ENCODE measurements at places on chromosomes 13 and 19.

- H3K36me3 ChIP-seq = peaks cover 91% of the 10 kb centered on the region
- no peak overlapping the region for H3K4me3 ChIP-seq
- H3K4me1 ChIP-seq = peaks cover 7% of the 10 kb centered on the region
- no peaks in the 10 kb centered on the region for H3K27me3 ChIP-seq
- no peak for DNase-seq
- H3K27ac ChIP-seq = no peak overlapping the region
Measured at GRCh38 chr19:42290523-42291434, 11.2 kb upstream of the PRR19 start.

GRCh38 chr19:38718747-38719543 lies 25.3 kb downstream of the CAPN12 start:
- H3K4me1 ChIP-seq = no peaks in the 10 kb centered on the region
- H3K36me3 ChIP-seq = peaks cover 38% of the 10 kb centered on the region
- H3K27me3 ChIP-seq = no peaks in the 10 kb centered on the region
- no peak overlapping the region for H3K4me3 ChIP-seq
- no peak overlapping the region for H3K27ac ChIP-seq

DNA sequence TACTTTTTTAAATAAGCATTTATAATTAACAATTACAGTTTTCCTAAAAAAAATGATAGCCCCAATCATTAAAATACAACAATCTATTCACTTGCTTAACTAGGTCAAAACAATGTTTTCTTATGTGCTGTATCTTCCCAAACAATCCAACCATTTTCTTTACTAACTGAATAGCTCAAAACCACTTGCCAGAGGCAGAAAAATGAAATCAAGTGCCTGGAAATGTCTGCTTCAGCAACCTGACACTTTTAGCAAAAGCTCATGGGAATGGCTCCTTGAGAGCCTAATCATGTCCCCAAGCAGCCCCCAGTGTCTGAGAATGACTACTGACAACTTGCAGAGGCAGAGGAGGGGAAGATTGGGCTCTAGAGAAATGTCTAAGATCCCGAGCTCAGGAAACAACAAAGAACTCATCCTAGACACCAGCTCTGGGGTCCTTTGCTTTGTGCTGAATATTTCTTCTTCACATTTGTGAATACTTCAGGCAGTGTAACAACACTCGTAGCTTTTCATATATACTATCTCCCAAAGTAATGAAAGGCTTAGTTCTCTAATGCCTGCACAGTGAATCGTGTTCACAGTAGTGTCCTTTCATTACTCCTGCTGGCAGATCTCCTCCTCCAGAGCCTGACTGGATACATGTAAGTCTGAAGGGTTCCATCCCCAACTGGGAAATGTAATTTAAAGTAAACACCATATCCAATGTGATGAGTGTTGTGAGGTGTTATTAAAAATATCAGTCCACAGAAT lies 280.0 kb downstream of the LHFPL6 start:
- no peak overlapping the region for H3K4me3 ChIP-seq
- DNase-seq = no peak
- H3K27me3 ChIP-seq = no peaks in the 10 kb centered on the region
- no peaks in the 10 kb centered on the region for H3K4me1 ChIP-seq
- no peaks in the 10 kb centered on the region for H3K36me3 ChIP-seq

DNA sequence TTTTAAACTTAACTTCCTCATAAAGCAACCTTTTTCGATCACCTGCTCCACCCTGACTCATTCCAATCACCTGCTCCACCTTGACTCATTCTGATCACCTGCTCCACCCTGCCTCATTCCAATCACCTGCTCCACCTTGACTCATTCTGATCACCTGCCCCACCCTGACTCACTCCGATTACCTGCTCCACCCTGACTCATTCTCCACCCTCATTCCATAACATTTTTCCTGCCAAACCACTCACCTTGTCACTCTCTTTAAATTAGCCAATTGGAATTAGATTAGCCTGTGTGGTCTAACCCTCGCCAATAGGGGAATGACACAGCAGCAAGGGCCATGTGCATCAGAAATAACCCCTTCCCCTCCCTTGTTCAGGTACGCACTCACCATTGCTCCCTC lies 31.9 kb upstream of the ZNF83 start:
- no peak overlapping the region for H3K4me3 ChIP-seq
- no peak overlapping the region for H3K27ac ChIP-seq
- H3K36me3 ChIP-seq = peaks cover under 1% of the 10 kb centered on the region

GRCh38 chr13:48222358-48223301 lies 10.4 kb upstream of the ITM2B start:
- H3K36me3 ChIP-seq = no peaks in the 10 kb centered on the region
- no peak overlapping the region for H3K4me3 ChIP-seq
- peaks cover 24% of the 10 kb centered on the region for H3K4me1 ChIP-seq
- peak overlapping the region; percentile 60 for H3K27ac ChIP-seq
- no peak for DNase-seq
- H3K27me3 ChIP-seq = no peaks in the 10 kb centered on the region

DNA sequence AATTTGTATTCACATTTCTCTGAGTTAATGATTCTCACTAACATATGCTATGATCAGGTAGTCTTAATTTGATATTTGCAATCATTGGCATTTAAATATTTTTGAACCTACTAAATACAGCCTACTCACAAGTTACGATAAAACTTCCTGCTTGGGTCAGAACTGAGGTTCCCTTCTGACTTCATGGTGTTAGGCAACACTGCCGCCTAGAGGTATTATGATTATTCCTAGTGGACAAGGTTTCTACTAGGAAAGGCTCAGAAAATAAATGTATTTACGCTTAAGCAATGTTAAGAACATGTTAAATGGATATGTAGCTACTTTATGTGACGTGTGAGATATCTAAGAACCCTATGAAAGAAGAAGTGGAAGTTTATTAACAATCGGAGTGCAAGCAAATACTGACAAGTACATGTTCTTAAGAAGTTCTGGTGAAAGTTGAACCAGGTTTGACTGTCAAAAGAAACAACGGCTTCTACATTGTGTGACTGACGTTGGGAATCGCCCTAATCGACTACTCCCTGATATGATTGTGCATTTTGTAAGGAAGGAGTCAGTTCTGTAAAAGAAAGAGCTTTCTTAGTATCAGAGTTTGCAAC lies 1395.8 kb downstream of the SLITRK5 start:
- H3K27ac ChIP-seq = no peak overlapping the region
- DNase-seq = peak; percentile 16
- no peaks in the 10 kb centered on the region for H3K27me3 ChIP-seq
- H3K4me3 ChIP-seq = no peak overlapping the region
- no peaks in the 10 kb centered on the region for H3K36me3 ChIP-seq

DNA sequence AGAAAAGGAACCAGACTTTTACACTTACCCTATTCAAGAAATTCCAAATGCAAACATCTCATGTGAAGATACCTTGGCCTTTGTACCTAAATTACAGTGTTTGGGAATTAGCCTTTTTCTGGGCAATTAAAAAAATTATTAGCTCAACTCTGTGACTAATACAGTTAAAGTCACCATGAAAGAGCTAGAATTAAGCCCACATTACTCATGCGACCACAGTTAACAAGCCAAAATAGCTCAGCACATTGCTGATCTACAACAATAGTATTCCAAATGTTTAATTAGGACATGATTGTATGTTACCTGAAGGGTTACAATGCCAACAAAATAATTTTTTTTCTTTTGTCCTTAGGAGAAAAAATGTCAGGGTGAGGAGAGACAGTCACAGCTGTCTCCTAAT lies 263.6 kb upstream of the GPC6 start:
- no peaks in the 10 kb centered on the region for H3K4me1 ChIP-seq
- H3K4me3 ChIP-seq = no peak overlapping the region
- H3K27me3 ChIP-seq = no peaks in the 10 kb centered on the region
- no peaks in the 10 kb centered on the region for H3K36me3 ChIP-seq

DNA sequence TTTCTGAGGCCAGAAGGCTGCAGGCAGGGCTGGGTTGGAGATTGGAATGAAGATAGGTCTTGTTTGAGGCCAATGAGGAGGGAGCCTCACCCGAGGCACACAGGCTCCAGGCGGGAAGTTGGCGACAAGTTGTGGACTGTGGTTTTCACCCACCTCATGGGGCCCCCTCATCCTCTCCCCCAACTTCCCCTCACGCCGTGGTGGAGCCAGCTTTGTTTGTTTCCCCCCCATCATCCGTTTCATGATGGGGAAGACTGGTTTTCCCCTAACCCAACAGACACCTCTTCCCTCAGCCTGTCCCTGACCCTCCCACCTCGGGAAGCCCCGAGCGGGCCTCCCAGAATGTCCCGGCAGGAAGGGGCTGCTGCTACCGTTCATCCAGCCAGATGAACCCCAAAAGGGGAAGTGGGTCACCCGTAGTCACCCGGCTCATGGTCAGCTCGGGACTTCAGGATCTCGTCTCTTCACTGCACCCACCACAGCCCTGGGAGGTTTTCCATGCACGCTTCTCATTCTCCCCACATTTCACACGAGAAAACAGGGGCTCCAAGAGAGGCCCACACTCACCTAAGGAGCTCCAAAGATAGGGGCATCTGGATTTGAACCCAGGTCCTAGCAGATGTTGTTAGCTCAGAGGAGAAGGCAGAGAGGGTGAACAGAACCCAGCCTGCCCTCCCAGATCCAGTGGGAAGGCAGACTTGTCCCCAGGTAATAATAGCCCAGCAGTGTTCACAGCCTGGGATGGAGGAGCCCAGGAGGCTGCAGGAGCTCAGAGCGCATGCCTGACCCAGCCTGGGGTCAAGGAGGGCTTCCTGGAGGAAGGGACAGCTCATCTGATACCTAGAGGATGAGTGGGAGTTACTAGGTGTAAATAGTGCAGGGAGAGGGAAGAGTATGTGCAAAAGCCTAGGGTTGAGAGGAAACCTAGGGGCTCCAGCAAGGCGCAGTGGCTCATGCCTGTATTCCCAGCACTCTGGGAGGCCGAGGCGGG lies 23.5 kb downstream of the CEACAM16 start:
- H3K4me1 ChIP-seq = no peaks in the 10 kb centered on the region
- no peak for DNase-seq
- no peak overlapping the region for H3K27ac ChIP-seq
- no peaks in the 10 kb centered on the region for H3K27me3 ChIP-seq
- no peaks in the 10 kb centered on the region for H3K36me3 ChIP-seq

- no peaks in the 10 kb centered on the region for H3K36me3 ChIP-seq
- H3K4me1 ChIP-seq = no peaks in the 10 kb centered on the region
- H3K27me3 ChIP-seq = no peaks in the 10 kb centered on the region
- no peak overlapping the region for H3K4me3 ChIP-seq
Measured at GRCh38 chr13:60679928-60680694, 283.1 kb downstream of the TDRD3 start.

- peaks cover 66% of the 10 kb centered on the region for H3K27me3 ChIP-seq
- DNase-seq = no peak
- no peaks in the 10 kb centered on the region for H3K36me3 ChIP-seq
Measured at GRCh38 chr19:38655148-38655824, 7.8 kb downstream of the ACTN4 start.

- no peaks in the 10 kb centered on the region for H3K36me3 ChIP-seq
- no peaks in the 10 kb centered on the region for H3K4me1 ChIP-seq
- H3K27me3 ChIP-seq = no peaks in the 10 kb centered on the region
- H3K27ac ChIP-seq = no peak overlapping the region
- DNase-seq = no peak
Measured at GRCh38 chr19:57047743-57048142, 72.0 kb upstream of the USP29 start.

DNA sequence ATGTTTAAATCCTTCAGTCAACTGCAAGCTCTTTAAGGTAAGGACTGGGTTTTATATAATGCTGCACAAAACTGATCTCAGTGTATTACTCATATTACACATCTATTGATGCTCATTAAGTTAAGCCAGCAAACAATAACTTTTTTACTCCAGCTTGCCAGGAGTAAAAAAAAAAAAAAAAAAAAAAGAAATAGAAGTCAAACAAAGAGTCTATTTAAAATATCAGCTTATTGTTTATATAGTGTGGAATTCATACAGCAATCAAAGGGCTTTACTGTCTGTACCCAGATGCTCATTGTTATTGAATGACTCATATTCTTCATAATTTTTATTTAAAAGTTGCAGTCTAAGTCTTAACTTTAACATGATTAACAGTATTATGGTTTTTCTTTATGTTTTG lies 21.8 kb upstream of the KBTBD7 start:
- no peaks in the 10 kb centered on the region for H3K4me1 ChIP-seq
- H3K36me3 ChIP-seq = no peaks in the 10 kb centered on the region
- H3K4me3 ChIP-seq = no peak overlapping the region
- H3K27ac ChIP-seq = no peak overlapping the region
- H3K27me3 ChIP-seq = no peaks in the 10 kb centered on the region

DNA sequence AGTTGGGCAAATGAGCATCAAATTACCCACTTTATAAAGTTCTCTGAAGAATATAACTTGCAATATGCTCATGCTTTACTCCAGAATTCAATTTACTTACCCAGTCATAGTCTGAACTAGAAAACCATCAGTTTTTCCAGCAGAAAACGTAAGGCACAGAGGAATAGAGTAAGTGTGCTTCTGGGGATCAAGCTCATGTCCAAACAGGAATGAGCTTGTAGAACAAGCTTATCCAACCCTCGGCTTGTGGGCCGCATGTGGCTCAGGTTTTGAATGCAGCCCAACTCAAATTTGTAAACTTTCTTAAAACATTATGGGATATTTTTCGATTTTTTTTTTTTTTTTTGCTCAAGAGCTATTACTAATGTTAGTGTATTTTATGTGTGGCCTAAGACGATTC lies 308.5 kb upstream of the KLF12 start:
- H3K27ac ChIP-seq = no peak overlapping the region
- H3K4me1 ChIP-seq = no peaks in the 10 kb centered on the region
- no peaks in the 10 kb centered on the region for H3K36me3 ChIP-seq
- no peak for DNase-seq

DNA sequence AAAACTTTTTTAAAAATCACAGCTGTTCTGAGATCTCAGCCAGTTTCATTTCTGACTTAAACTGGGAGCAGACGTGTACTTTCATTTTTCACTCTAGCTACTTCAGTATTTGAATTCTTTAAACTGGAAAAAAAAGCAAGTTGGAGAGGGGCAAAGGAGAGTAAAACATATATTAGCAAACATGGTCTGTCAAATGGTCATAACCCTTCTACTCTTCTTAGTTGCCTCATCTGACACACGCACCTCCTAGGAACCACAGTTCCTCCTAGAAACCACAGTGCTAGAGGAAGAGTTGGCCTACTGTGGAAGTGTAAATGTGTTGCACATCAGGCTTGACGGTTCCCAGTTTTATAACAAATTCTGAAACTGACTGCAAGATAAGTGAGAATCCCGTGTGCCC lies 47.2 kb downstream of the TM9SF2 start:
- DNase-seq = no peak
- H3K4me3 ChIP-seq = no peak overlapping the region
- H3K27me3 ChIP-seq = no peaks in the 10 kb centered on the region
- H3K27ac ChIP-seq = no peak overlapping the region
- no peaks in the 10 kb centered on the region for H3K4me1 ChIP-seq
- peaks cover 47% of the 10 kb centered on the region for H3K36me3 ChIP-seq

Data from thymus (tissue), 14 donors.